Cortex of kidney (tissue), 1 donor: ENCODE measurements at places on chromosomes 12 and 14.

DNA sequence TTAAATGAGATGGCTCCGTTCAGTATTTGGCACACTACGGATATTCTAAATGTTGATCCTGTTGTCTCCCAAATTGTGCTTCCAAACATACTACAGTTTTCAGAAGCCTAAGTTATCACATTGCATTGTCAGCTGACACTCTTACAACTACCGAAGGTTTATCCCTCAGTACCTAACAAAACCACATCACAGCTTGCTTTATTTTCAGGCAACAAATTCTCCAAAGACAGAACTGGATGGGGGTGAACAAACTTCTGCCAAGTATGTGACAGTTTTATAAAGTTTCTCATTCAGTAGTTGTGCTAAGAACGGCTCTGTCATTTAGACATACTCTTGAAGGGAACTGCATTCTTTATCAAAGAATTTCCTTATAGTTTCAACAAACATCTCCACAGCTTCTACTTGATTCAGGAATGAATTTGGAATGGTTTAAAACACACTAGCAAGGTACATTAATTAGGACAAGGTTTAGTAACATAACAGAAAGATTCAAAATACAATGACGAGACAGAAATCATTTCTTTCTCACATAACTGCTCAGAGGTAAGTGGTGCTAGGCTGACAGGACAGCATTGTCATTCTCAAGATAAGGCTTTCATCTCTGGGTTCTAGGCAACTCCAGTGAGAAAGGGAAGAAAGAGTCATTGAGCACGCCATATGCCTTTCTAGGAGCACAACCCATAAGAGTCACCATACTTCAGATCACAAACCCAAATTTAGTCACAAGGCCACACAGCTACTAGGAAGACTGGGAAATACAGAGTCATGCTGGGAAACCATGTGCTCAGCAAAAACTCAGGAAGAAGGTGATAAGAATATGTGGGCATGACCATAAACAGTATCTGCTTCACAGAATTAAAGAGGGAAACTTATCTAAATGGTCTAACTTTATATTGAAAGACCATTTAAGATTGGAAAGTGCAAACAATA lies 100.7 kb downstream of the DUSP6 start:
- DNase-seq = no peak

DNA sequence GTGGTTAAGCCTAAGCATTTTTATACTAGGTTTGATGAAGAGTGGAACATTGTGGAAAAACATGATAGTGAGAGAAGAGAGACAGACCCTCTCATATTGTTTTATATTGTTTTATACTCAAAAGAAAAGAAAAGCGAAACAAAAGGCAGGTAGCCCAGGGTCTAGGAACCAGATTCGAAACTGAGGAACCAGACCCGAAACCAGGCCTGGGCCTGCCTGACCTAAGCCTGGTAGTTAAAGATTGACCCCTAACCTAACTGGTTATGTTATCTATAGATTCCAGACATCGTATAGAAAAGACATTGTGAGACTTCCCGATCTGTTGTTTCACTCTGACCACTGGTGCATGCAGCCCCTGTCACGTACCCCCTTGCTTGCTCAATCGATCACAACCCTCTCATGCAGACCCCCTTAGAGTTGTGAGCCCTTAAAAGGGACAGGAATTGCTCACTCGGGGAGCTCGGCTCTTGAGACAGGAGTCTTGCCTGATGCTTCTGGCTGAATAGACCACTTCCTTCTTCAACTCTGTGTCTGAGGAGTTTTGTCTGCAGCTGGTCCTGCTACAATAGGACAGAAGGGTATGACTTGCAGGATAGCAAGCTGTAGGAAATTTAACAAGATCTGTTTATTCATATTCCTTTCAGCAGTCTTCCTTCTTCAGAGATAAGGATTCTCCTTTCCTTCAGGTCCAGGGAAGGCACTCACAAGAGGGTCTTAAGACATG lies 147.1 kb upstream of the PLEKHA5 start:
- no peak for DNase-seq

DNA sequence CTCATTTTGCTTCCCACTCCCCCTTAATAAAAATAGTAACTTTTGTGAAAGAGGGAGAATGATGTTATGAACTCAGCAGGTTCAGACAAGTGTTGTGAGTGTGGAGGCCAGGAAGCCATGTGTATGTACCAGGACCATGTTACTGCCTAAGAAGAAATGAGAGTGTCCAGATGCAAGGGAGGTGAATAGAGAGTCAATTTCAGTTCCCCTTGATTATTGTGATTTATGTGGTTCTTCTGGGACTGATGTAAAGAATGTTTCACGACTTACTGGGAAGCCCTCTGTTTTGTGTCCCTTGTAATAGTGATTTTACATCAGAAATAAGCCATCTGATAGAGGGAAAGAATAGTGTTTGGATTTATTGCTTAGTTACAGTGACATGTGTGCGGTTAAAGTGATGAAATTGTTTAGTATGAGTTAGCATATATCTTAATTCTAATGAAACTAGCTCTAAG lies 32.5 kb downstream of the FBXO34 start:
- DNase-seq = no peak

- DNase-seq = no peak
Measured at GRCh38 chr14:95290021-95290420, 29.7 kb downstream of the CLMN start.

DNA sequence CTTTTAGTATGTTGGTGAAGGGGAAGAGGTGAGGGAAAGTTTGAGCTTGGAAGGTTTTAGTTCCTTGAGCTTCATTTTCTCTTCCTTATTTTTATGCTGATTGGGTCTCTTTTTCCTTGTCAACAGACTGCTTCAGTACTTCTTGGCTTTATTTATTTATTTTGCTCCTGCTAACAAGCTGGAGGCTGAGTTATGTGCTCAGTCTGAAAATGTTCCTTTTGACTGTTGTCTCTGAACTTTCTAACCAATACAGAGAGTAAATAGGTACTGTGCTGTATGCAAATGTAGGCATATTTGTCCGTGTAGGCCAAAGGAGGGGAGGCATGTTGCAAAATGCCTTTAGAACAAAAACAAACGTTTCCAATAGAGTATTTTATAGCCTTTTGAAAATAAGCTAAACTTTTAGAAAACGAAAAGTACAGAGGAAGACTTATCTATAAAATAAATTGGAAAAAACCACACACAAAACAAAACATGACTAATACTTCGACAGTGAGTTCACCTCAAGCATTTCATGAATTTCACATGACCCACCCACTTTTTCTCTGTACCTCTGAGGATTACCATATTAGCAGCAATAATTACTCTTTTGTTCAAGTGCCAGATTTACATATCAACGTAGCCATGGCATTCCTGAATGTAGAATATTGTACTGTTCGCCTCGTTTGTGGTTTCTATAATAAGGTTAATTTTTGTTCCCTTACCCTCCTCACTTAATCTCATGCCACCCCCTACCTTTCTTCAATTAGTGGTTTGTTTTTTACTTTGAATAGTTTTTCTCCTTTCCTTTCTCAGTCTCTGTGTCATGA lies 4.7 kb upstream of the CREBL2 start:
- DNase-seq = no peak

DNA sequence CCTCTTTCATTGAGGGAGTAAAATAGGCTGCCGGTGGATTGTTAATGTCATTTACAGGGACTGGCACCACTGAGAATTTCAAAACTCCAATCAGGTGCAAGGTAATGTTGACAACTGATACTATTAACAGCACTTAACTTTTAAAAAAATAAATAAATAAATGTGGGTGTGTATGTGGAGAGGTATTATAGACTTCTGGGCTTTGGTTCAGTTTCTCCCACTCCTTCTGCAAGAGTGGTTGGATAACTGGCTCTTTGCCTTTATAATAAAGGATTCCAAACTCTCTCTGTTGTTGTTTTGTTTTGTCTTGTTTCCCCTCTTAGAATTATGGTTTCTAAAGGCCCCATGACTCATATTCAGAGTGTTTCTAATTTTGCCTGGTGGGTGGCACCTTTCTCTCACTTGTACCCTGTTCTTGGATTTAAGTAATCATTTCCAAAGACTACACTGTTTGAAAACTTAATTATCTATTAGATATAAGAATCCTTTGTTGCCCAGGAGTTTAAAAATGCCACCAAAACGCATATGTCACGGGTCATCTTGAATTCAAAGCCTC lies 151.6 kb upstream of the ARID2 start:
- no peak for DNase-seq

- no peak for DNase-seq
Measured at GRCh38 chr12:56031987-56032386, 9.7 kb upstream of the RPS26 start.

DNA sequence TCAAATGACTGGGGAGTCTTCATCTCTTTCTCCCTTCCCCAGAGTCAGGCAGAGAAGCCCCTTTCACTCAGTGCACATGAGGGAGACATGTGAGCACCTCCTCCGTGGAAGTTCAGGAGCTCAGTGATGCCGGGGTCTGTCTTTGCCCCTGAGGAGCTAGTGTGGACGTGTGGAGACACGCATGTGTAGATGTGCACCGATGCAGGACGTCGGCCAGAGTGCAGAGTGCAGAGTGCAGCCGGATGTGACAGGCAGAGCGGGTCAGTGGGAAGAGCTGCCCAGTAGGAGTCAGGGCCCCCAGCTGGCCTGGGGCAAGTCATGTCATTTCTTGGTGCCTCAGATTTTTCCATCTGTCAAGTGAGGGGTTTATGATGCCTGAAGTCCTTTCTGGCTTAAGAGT lies 20.7 kb downstream of the TSPAN9 start:
- DNase-seq = no peak
